NCI-H460 (cell line): ENCODE measurements at places on chromosomes 4 and X. TPM values are rescaled to one million over a fixed set of nuclear protein-coding genes. Genes with fewer than 3 reads are reported as not detected.

CXCL5 gene
- total RNA-seq, result 155 and 183 TPM in 2 replicates

GPC3 gene
- total RNA-seq, result not detected in 2 replicates

CENPVL2 gene
- not detected in 2 replicates for total RNA-seq

DKK2 gene
- not detected in 2 replicates for total RNA-seq

APOO gene
- total RNA-seq, result 40.5 and 40.9 TPM in 2 replicates

ADRA2C gene
- total RNA-seq, result 15.0 and 19.8 TPM in 2 replicates

MAGEA1 gene
- 64.2 and 68.8 TPM in 2 replicates for total RNA-seq

TSPAN6 gene
- 35.3 and 40.8 TPM in 2 replicates for total RNA-seq

FOXR2 gene
- not detected in 2 replicates for total RNA-seq

SPACA5 gene
- not detected in 2 replicates for total RNA-seq

USP17L20 gene
- not detected in 2 replicates for total RNA-seq

PHOX2B gene
- not detected in 2 replicates for total RNA-seq

ANKRD50 gene
- 8.6 and 11.0 TPM in 2 replicates for total RNA-seq

SRP72 gene
- total RNA-seq, result 104 and 108 TPM in 2 replicates

TMEM150C gene
- 0.07 and 0.26 TPM in 2 replicates for total RNA-seq

RNF175 gene
- not detected in 2 replicates for total RNA-seq
